ENCODE measurements at places on chromosomes 5 and 9.

- no peak for DNase-seq
These were observed 100.7 kb downstream of the RAB3C start for GRCh38 chr5:58683567-58683966.

GRCh38 chr9:76245518-76245917, 148.7 kb downstream of the RFK start:
- no peak for DNase-seq

GRCh38 chr9:15769547-15769946, 216.7 kb downstream of the CCDC171 start:
- DNase-seq, result no peak

DNA sequence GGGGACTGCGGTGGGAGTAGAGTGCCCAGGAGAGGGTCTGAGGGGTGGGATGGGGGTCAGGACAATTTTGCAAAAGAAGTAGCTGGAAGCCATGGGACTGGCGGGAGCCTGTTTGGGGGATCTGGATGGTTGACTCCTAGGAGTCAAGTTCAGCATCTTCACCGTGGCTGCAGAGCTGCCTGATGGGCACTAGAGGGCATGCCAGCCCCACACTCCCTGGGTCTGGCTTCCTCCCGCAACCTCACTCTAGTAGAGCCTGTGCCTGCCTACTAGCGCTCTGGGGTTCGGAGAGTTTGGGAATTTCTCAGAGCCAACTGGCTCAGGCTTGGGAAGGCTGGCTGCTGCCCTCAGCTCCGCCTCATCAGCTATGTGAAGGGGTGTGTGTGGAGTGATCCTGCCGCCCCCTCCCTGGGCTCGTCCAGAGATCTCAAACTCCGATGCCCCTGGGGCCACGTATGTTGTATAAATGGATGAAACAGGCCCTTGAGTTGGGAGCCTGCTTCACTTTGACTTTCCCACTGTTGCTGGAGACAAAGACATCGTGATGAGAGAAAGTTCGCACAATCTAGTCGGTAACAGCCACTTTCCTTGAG, 10.8 kb downstream of the TSPAN17 start:
- peak; percentile 30 for DNase-seq

GRCh38 chr5:6202968-6203365, 175.4 kb downstream of the MED10 start:
- no peak for DNase-seq

DNA sequence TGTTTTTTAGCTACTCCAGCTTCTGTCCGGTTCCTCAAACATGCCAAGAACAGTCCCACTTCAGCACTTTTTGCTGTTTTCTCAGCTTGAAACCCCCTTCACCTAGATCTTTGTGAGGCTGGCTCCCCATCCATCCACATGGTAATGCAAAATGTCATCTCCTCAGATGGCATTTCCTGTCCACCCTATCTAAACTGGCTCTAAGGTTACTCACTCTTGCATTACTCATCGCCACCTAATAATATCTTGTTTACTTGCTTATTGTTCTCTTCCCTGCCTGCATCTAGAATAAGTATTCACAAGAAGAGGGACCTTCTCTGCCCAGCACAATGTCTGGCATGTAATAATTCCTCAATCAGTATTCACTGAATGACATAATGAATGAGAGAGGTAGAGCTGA, 220.1 kb downstream of the FAM114A2 start:
- DNase-seq, result no peak

GRCh38 chr5:71533615-71534014, 53.5 kb upstream of the MCCC2 start:
- no peak for DNase-seq

DNA sequence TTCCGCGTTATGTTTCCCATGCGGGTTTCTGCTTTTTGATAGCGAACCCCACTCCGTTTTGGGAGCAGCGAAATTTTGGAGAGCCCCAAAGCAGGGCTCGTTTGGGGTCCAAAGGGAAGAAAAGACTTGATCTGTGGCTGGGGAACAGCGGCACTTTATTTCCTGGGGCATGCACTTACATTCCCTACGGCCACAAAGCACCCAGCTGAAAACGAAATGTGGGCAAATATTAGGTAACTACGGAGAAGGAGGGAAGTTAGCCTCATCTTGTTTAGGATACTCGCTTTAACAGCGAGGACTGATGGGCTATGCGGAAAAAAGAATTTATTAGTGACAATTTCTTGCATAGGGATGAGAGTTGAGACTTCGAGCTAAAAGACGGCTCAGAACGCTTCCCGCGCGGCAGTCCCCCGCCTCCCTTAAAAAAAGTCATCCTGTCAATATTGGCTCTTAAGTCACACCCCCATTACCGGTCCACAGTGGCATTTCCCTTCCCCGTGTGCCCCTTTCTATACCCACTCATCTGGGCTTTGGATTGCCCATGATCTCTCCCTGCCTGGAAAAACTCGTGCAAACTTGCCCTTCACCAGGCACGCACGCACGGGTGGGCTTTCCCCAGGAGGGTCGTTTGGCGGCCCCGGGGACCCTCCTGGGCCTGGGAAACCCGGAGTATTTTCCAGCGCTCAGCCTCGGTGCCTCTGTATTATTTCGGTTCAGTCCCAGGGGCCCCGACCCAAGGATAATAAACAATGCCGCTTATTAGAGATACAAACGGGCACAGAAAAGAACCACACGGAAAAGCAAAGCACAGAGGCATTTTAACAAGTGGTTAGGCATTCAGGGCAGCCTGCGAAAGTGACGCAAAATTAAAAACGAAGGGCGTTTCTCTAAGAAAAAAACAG, 35.8 kb upstream of the NFIB start:
- no peak for DNase-seq

GRCh38 chr5:99995407-99995806, 539.8 kb upstream of the FAM174A start:
- no peak for DNase-seq

DNA sequence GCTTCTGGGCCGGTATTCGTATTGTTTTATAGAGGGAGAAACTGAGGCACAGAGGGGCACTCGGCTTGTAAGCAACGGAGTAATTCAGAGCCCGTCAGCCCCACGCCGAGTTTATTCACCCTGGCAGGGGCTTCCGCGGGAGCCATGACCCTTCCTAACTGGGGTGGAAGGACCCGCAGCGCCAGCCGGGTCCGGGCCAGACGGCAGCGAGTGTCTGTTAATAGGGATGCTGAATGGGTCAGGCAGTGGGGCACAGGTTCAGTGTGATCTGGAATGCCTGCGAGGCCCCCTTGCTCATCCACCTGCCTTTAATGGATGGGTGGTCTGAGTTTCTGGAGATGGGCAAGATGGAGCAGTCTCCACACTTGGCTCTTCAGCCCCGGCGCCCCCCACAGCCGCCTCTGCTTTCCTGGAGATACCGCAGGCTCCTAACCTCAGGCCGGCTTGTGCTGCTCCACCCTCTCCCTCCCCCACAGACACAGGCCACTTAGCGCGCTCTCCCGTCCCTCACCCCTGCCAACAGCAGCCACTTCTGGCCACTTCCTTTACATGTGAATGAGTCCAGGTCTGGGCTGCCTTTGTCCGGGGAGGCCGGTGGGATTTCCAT, 147.1 kb downstream of the ERCC6L2 start:
- no peak for DNase-seq

DNA sequence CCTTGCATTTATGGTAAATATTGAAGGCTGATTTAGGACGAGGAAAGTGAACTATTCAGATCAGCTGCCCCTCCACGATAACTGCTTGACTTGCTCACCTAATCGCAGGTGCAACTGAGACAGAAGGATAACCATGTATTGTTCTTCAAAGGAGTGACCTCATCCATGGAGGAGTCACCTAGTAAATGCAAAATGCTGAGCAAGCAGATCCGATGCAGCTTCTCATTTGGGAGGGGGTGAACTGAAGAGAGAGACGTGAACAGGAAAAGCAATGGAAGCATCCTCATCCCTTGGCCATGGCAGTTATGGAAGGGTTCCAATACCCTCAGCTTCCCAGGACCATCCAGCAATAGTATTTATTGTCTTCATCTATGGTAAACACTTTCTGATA, 47.5 kb downstream of the RASGRF2 start:
- DNase-seq, result no peak

DNA sequence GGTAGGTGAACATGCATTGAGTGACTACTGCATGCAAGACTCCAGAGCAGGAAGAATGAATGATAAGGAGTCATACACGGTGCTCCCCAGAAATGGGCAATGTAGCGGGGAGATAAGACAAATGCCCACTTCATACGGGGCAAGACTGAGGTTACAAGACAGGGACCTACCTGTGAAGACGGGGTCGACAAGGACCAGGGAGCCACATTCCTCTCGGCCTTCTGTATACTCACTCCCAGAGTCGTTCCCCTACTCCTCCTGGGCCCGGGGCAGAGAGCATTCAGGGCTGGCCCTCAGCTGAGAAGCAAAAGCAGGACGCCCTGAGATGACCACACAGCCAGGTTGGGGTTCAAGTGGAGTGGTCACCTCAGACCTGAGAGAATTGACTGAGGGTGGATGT, 26.7 kb downstream of the PITX1 start:
- DNase-seq, result no peak

DNA sequence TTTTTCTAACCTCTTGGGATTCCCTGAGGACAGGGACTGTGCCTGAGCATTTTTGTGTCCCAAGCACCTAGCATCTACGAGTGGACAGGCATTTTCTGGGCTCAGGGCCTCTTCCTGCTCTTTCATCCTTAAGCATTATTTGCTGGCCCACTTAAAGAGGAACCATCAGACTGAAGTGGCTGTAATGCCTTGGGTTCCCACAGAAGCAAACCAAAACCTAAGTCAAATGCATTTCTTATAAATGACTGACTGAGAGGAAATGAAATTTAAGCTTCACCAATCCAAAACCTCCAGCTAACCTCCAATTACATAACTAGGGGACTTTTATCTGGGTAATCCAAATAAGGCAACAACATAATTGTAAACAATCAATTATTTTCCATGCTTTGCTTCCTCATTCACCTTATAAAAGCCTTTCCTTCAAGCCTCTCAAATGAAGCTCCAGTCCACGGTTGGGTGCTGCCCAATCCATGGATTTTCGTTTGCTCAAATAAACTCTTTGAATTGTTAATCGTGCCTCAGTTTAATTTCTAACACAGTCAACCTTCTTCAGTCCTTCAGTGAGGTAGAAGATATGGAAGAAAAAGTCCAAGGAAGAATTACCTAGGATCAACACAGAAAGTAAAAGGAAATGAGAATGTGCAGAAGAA, 25.3 kb upstream of the SLC31A2 start:
- no peak for DNase-seq

- DNase-seq, result no peak
These were observed 4.8 kb downstream of the TTF1 start for GRCh38 chr9:132401824-132402223.

- no peak for DNase-seq
These were observed 320.4 kb upstream of the CCNH start for GRCh38 chr5:87732875-87733768.

DNA sequence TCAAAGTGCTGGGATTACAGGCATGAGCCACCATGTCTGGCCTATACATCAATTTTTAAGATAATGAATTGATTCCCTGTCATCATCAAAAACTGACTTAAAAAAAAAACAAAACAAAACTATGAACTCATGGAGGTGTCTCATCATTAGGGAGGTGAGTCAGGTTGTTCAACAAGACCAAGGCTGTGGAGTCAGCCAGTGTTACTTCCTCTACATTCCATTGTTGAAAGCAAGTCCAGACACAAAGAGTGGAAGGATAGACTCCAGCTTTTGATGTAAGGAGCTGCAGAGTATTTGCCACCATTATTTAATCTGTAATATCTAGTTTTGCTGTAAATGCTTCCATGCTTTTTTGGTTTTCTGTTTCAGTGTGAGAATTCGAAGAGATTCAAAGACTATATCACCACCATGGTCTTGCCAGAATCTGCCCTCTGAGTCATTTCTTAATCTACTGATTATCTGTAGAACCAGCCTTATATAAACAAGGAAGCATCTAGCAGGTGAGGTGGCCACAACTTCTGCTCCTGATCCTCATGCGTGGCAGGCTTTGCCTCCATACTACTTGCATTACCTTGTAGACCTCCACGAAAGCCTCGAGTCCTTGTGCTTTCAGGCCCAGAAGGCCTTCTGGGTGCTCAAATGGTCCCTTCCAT, 156.1 kb downstream of the FGF1 start:
- DNase-seq, result no peak

DNA sequence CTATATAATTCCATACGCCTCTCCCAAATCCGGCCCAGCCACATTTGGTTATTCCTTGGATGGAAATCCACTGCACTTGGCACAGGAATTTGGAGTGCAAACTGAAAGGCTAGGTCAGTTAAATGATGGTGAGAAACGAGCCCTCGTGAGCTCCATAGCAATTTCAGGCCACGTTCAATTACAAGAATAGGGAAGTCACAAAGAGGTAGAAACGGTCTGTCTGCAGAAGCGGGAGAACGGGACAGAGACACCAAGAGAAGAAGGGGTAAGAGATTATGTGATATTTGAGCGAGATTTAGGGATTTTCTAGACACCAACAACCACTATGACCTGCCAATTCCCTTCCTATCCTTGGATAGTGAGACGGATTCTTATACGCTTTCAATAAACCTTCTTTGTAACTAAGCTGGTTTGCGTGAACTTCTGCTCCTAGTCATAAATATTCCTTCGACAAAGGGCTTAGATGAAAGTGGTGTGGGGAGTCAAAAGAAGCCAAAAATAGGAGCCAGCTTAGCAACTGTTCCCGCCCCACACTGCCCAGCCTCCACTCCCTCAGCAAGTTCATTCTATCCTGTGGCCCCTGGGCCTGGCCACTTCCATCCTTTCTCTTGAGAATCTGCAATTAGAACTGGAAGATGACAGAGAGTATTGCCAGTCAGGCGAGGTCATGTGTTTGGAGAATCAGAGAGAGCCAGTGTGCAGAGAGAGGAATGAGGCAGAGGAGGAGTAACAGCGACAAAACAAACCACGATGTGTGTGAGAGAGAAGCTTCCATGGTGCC, 118.4 kb downstream of the ZNF608 start:
- DNase-seq, result no peak

DNA sequence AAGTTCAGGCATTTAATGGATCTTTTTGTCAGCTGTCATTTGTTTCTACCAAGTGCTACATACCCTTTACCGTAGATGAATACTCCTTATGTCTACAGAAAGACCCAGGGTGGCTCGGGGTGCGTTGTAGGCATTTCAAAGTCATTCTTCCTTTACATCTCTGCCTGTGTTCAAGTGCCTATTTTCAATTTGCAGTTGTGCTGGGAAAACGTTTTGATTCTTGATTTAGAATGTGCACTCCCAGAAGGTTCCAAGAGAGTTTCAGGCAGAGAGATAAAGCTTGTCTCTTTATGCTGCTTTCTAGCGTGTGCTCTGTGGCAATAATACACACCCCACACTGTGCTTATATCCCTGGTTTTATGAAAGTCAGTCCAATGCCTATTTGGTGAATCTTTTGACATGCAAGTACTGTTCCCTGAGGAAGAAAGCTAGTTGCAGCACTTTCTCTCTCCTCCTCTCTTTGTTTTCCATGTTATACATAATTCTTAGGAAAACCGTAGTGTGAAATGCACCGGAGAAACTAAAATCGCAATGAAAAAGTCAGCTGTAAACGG, 828.1 kb upstream of the ZNF608 start:
- no peak for DNase-seq

DNA sequence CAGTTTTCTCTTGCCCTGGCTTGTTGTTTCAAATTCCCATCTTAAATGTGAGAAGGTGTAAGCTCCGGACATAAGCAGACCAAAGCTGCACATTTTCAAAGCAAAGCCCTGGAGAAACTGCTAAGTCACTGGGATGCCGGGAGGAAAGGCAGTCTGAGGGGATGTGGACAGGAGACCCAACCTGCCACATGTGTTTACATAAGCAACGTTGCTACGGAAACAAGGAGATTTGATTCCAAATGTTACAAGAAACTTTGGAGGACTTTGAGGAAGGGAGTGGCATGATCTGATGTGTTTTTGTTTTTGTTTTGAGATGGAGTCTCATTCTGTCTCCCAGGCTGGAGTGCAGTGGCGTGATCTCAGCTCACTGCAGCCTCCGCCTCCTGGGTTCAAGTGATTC, 25.7 kb upstream of the INSYN2B start:
- no peak for DNase-seq

All from NCI-H1105 (cell line).